ENCODE measurements at places on chromosomes 7 and 10.

- no peak for DNase-seq
Observed at GRCh38 chr10:128892005-128892404, 575.0 kb upstream of the MGMT start.

DNA sequence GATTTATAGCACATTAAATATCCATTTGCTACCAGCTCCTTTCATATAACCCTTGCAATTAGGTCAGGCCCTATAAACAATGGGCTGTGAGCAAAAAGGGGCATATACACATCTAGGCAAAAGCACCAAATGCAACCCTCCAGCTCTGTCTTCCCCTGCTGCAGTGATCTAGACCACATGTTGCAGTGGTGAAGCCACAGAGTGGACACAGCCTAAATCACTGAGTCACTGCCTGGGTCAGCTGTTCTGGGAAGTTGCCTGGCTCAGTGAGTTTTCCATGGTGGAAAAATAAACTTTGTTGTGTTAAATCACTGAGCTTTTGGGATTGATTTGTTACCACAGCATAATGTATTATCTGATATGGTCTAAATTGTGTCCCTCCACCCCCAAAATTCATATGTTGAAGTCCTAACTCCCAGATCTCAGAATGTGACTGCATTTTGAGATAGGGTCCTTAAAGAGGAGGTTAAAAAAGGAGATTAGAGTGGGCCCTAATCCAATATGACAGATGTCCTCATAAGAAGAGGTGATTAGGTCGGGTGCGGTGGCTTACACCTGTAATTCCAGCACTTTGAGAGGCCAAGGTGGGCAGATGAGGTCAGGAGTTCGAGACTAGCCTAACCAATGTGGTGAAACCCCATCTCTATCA lies 70.4 kb downstream of the ZFAND4 start:
- DNase-seq: no peak

GRCh38 chr10:56269181-56269580 lies 91.9 kb downstream of the ZWINT start:
- DNase-seq: no peak

DNA sequence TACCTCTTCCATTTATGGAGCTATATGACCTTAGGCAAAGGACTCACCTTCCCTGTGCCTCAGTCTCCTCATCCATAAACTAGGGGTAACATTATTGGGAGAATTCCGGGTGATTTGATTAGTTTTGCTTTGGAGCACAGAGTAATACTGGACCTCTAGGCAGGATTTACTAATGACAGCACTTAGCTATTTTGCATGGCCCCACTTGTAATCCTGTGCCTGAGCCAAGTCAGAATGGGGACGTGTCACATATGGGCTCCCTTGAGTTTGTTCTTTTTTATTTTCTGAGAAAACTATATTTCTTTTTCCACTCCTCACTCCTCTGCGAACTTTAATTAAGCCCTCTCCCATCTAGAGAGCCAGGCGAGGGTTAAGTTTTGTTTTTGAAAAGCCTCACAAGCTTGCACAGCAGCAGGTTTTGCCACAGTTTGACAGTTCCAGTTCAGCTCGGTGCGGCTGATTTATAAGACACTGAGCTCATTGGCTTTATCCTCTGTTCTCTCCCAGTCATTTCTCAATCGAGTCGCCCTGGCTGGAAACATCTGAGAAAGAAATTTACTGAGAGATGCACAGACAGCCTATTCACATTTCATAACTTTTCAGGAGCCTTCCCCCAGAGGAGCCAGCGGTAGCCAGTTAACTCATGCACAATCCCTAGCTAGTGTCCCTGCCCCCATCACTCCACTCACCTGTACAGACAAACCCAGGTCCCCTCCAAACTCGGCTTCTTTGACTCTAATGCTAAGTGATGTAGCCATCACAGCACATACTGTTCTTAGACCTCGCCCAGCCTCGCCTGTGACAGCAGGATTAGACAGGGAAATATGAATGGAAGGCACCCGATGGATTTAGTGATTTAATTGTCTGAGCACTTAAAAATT lies 441.9 kb upstream of the NPVF start:
- no peak for DNase-seq

DNA sequence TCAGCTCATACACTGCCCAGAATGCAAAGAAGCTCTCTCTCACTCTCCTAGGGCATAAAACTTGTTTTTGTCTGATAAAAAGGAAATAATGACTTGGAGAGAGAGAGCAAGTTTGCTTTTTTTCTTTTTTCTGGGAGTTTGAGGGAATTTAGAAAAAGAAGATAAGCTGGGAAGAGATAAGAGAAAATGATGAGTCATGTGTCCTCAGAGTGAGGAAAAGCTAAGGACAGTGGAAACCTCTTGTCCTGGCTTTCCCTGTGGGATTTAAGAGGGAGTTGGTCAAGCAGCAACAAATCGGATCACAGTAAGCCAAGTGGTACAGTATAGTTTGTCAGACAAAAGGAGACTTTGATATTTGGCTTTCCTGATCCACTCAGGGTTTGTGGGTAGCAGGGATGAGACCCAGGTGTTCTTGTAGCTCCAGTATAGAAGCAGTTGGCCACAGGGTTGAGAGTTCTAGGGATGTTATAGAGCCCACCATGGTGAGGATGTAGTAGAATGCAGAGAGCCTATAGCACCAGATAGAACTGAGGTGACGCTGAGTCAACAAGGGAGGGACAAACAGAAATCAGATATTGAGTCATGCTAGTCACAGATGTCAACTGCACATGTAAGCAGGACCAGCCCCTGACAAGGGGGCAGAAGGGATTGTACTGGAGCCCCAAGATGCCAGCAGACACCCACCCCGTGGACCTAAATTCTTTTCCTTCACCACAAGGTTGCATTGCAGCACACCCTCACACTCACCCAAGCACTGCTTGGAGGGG lies 219.3 kb upstream of the TAC1 start:
- DNase-seq: no peak

DNA sequence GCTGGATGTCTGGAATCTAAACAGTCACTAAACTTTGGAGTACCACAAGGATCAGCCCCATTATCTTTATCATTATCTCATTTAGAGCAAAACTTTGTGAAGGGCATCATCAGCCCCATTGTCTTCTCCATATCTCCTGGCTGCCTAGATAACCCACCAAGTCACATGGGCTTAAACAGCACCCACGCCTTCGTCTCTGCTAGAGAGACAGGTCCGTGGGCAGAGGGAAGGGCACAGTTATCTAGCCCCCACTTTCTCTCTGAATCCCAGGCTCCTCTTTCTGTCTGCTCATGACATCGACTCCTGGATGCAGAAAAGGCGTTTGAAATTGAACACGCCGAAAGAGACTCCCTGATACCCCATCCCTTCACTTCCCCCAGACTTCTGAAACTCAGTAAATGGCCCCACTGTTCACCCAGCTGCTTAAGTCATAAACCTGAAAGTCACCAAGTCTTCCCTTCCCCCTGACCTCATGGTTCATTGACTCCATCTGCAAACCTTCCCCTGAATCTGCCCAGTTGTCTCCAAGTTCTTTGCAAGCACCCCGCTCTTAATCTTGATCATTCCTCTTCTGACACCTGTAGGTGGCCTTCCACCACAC lies 20.9 kb upstream of the PARD3 start:
- no peak for DNase-seq

GRCh38 chr10:69377191-69377590 lies 39.5 kb downstream of the TACR2 start:
- no peak for DNase-seq
